Left renal pelvis (tissue), 4 donors: ENCODE measurements at places on chromosomes 7 and 10.

- no peak for DNase-seq
These were observed 97.3 kb downstream of the GRB10 start for GRCh38 chr7:50685135-50686065.

- no peak for DNase-seq
These were observed 136.1 kb upstream of the CDK6 start for GRCh38 chr7:92972441-92972840.

GRCh38 chr10:6151087-6151977 is 51.4 kb upstream of the PFKFB3 start:
- DNase-seq = no peak

GRCh38 chr10:1249142-1249920 is 193.1 kb downstream of the WDR37 start:
- DNase-seq = no peak
